Stimulated activated CD8-positive, alpha-beta memory T cell treated with anti-CD3 and anti-CD28 coated beads, Interleukin-7, amount 100 ng/mL, for 4 hours (primary cell): ENCODE measurements at places on chromosomes 6 and 20.

DNA sequence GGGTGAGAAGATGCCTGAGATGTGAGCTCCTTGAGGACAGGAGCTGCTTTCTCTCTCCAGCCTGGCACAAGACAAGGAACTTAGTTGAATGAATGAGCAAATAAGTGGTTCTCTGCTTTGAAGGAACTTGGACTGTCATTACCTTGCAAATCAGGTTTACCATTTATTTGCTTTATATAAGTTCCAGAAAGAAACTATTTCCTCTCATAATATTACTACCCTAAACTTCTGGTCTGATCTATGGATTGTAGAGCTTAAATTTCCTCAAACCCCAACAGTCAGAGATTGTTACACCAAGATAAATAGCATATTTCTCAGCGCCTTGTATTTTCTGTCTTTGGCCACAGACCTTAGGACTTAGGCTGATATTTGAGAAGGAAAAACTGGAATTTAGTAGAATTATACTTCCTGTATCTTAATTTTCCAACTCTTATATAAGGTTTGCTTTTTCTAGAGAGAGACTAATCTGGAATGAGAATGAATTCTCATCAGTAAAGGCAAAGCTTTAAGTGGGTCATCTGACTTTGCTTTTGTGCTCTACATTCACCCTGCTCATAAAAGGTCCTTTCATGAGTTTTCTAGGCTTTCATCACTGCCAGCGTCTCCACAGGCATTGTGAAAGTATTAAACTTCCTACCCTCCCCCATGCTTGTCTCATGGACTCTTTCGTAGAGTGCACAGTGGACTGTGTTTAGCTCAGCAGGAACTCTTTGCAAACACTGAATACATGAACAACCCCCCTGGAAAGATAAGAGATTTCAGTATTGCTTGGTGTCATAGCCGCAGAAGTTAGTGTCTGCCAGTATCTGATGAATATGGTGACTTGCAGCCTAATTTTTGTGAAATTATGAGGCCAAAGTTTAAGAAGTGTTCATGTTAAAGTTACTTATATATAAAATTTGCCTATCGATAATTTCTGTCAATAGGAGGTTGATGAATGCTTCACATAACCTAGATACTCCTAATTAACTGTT is 74.0 kb downstream of the PTPRA start:
- DNase-seq, result no peak

GRCh38 chr6:134482593-134483270 is 164.8 kb upstream of the SGK1 start:
- DNase-seq, result no peak

DNA sequence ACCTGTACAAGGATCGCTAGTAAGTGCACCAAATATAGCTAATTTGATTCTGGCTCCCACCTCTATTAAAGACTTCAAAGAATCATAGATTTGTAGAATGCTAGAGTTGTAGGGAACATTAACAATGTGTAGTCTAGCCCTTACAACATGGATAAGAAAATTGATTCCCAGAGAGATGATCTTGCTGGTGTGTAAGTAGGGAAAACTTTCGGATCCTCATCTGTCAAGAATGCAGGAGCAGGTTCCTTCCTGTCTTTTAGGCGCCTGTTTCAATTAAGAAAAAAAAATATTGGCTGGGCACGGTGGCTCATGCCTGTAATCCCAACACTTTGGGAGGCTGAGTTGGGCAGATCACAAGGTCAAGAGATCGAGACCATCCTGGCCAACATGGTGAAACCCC is 12.3 kb upstream of the RNF39 start:
- no peak for DNase-seq

GRCh38 chr20:23200413-23200812 is 114.3 kb upstream of the CD93 start:
- no peak for DNase-seq
